ENCODE measurements at places on chromosomes 12 and 14.

GRCh38 chr12:49537752-49538509 lies 899 bp upstream of the KCNH3 start:
- peak; percentile 37 for DNase-seq

DNA sequence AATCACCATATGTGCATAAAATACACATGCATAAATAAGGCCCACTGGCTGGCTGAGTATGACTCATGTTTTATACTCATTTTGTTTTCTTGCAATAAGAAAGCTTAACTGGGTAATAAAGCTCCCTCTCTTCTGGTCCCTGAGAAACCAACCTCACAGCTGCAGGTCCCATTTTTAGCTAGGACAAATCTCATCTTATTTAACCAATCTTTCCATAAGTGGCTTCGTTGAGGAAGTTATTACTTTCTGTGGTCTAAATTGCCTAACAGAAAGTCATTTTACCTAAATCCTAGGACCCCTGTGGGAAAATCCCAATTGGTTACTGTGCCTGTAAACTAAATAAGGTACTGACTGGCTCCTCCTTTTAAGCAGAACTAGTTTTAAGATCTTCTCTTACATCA lies 232.8 kb upstream of the FBXO33 start:
- no peak for DNase-seq

DNA sequence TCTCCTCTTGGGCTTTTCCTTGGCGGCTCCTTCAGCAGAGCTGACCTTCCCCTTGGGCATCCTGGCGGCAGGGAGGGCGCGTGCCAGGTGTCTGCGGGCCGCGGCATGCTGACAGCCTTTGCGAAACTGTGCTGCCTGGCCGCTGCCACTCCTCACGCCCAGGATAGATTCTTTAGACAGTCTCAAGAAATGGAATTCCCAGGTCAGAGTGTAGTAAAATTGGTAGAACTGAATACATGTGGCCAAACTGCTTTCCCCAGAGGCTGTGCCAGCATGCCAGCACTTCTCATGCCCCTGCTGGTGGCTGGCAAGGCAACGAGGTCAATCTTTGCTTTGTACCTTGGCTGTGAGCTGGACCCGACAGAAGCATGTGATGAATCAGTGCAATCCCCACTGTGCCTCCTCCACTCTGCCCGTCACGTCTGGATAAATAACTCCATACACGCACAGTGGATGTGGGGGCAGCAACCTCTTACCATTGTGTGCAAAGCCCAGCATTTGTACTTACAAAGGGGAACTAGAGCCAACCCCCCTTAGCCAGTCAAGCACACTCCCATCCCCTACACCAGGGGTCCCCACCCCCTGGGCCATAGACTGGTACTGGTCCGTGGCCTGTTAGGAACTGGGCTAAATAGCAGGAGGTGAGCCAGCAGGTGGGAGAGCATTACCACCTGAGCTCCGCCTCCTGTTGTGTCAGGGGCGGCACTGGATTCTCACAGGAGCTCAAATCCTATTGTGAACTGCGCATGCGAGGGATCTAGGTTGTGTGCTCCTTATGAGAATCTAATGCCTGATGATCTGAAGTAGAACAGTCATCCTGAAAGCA lies 90.9 kb downstream of the ACTN1 start:
- no peak for DNase-seq

GRCh38 chr12:93022603-93023340 lies 93.7 kb upstream of the EEA1 start:
- DNase-seq = no peak

DNA sequence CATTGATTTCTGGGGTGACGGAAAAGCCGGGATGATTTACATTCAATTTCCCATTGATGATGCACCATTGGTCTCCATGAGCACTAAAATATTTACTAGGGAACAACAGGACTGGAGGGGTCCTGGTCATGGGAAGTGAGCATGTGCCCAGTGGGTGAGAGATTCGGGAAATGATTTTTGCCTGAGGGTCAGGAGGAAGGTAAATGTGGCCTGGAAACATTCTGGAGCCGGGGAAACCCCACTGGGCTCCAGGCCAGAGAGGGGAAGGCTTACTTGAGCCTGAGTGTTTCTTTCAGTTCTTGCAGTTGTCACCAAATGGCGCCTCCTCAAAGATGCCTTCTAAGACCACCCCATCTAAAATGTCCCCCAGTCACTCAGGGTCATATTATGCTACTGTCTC lies 532.3 kb upstream of the TBX3 start:
- no peak for DNase-seq

- DNase-seq = no peak
Observed at GRCh38 chr14:51498411-51499227, 153.1 kb upstream of the FRMD6 start.

DNA sequence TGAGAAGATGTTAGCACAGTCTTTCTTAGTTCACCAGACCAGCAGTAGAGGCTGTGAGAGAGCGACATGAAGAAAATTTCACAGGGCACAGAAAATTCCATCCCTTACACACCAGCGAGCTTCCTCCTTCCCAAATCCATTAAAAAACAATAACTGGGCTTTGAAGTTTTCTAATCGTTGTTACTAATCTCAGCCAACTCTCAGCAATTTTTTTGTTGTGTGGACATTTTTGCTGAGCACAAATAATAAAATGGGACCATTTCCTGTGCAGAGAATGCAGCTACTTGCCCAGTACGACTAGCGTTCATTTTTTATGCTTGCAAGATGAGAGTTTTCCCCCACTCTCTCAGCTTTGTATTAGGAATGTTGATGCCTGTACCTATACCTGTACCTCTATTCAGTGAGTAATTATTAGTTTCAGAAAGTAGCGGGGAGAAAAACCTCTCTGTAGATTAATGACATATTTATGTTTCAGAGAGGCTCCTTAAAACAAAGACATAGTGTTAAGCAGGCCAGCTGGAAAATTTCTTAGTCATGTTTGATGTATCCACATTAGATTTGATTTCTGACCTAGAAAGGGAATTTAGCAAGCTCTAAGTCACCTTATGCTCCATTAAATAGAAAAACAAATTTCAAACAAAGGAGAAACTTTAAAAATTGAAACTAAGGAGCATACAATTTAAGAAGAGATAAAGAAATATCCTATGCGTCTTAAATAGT lies 146.5 kb downstream of the SRGAP1 start:
- no peak for DNase-seq

DNA sequence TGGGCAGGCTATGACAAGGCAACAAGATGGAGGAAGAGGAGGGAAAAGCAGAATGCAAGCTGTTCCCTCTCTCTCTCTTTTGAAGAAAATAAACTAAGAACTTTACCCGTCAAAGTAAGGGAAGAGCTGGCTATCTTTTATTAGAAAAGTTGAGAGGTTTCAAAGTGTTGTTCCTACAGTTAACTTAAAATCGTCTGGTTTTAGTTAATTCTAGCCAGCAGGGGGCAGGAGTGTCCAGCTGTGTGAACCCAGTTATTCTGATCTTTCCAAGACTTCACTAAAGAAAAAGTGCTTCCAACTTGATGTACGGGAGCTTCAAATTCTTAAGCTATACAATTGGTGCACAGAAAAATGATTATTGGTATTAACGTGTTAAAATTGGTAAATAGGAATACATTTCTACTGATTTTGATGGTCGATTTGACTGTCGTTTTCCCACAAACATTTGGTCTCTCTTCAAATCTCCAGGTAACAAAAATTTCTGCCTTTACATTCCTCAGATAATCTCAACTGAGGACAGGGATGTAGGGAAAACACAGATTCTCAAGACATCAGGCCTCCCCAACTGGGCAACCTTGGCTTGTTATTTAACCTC lies 28.4 kb upstream of the MON2 start:
- DNase-seq = peak; percentile 65

- DNase-seq = no peak
Observed at GRCh38 chr12:65200007-65200665, 30.8 kb downstream of the LEMD3 start.

DNA sequence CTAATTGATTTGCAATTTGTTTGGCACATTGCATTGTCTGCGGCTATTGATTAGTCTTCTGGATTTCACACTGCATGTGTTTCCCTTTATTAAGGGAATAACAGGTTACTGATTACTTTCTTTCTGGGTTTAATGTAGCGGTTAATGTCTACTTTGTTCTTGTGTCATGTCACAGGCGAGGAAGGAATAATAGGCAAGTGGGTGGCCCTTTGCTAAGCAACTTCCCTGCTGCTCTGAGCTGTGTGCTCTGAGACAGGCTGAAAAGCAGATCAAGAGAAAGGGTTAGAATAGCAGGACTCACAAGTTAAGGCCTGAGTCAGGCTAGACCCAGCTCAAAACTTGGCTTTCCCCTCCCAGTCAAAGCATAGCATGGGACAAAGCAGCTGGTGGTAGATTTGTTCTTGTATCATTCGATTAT lies 77.2 kb downstream of the NKX2-1 start:
- no peak for DNase-seq

DNA sequence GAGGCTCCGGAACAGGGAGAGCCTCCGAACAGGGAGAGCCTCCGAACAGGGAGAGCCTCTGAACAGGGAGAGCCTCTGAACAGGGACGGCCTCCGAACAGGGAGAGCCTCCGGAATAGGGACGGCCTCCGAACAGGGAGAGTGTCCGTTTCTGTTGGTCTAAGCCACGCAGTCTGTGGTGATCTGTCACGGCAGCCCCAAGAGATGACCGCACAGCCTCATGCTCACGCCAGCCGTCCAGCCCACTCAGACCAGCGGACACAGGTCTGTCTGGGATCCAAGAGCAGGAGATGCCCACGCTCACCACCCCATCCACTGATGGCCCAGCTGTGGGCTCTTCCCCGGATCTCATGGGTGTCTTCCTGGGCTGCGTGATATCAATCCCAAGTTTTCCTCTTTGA lies 33.3 kb downstream of the GALNT9 start:
- no peak for DNase-seq

DNA sequence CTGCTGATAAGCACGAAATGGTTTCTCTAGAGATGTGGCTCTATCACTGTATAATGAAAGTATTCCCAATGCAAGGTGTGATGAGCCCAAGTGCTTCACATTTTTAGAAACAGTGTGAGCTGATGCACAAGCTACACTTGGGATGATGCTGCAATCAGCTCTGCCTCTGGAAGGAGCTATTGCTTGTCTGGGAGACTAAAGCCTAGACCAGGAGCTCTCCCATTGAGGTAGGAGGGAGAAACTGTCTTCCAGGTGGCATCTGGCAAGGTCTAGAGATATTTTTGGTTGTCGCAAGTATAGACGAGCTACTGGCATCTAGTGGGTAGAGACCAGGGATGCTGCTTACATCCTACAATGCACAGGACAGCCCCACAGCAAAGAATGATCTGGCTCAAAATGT lies 42.0 kb downstream of the HECTD4 start:
- no peak for DNase-seq

DNA sequence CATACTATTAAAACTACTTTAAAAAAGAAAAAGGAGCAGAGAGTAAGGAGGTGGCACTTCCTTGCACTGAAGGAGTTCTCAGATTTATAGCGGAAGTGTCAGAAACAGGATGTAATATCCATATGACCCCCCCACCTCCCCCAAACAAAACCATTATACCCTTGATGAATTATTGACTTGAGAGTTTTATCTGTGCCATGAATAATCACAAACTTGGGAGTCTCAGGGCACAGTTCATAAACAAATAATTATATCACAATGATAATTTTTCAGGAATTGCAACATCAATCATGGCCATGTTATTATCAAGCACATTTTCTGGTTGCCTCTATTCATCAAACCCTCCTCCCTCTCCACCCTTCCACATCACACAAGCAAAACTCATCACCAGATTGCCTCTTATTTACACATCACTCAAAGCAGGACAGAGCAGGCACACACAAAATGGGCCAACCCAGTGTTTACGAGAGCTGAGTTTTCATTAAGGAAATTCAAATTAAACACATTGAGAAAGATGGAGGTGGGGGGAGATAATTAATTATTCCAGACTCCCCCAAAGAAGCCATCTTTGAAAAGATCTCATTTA lies 141.4 kb downstream of the EGLN3 start:
- DNase-seq = no peak

DNA sequence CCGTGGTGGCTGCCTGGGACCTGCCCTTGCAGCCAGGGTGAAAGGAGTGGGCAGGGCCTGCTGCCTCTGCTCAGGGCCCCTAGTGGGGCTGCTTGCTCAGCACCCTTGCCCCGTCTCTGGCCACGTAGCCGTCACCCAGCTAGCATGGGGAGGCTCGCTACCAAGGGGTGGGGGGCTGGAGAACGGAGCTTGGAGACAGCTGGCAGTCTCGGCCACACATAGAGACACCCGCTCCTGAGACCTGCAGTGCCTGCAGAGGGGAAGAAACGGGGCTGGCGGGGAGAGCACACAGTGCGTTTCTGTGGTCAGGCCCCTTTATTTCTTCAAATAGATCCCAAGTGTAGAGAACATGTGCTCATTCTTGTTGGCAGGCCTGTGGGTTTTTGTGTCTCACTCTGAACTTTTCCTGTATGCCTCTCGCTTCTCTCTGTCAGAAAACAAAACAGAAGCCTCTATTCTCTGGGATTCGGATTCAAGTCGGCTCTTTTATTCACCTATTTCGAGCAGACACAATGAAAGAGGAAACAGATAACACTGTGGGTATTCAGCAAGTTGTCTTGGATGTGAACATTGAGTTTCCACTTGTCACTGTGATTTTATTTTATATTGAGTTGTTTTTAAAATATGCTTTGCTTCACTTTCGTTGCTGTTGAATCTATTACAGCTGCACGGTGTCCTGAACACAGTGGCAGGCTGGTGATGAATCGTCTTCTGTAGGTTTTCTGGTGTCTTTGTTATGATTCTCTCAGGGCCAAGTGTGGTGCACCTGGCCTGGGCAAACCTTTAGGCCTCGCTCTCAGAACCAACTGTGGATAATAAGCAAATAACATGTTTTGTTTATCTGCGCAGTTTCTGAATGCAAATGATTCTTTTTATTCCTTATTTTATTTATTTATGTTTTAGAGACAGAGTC lies 26.5 kb downstream of the PACS2 start:
- DNase-seq = no peak

DNA sequence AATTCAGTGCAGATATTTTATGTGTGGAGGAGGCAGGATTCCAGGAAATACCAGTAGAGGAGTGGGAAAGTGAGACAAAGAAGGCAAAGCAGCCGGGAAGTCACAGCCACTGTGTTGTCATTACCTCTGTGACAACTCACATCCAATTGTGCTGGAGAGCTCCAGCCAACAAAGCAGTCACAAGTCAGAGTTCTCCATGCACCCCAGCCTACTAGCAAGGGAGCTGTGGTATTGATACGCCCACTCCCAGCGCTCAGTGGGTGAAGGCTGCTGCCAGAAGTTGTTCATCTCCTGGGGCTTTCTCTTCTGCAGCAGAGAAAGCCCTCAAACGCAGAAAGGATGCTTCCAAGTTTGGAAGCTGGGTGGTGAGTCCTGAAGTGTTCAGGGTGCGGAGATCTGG lies 93.9 kb downstream of the DICER1 start:
- DNase-seq = no peak

Measured in stimulated activated CD4-positive, alpha-beta T cell treated with anti-CD3 and anti-CD28 coated beads, Interleukin-4, amount 100 ng/mL, for 24 hours (primary cell).